ENCODE measurements at places on chromosomes 7 and 10.

- no peak for DNase-seq
These were observed 70.5 kb downstream of the ZMIZ1 start for GRCh38 chr10:79139124-79139835.

- no peak for DNase-seq
These were observed 89.5 kb downstream of the HECW1 start for GRCh38 chr7:43201912-43202311.

DNA sequence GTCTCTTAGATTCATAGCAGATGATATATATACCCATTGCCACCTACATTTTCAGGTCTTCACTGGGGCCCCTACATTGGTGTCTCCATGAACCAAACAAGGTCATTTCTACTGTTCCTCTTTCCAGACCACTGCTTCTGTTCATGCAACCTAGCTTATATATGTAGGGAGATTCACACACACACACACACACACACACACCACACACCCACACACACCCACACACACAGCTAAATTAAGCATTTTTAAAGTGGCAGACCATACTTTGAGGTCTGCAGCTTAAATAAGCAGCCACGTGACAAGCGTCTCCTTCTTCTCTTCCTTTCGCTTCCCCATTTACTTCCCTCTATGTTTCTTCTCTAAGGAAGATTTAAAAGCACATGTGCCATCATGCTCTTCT, 70.0 kb upstream of the CC2D2B start:
- no peak for DNase-seq

DNA sequence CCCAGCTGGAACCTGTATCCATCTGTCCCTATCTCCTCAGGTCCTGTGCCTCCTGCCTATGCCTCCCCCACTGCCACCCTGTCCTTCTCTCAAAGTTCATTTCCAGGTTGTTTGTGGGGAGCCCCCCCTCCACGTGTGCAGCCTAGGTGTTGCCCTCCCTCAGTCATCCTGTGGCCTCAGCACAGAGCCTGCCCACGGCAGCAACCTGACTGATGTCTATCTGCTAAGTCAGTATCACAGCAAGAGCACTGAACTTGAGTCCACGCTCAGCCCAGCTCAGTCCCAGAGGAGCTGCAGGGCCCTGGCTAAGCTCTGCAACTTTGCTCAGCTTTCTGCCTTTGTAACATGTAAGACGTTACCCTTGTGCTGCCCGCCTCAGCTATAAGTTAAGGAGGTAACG, 28.7 kb downstream of the FAM53B start:
- no peak for DNase-seq

- DNase-seq: peak; percentile 59
These were observed 20.0 kb downstream of the RBM17 start for GRCh38 chr10:6108631-6109443.

Measured in CD4-positive, alpha-beta T cell treated with Interleukin-15 for 4 hours (primary cell).